ENCODE measurements at places on chromosomes 2 and 18.

DNA sequence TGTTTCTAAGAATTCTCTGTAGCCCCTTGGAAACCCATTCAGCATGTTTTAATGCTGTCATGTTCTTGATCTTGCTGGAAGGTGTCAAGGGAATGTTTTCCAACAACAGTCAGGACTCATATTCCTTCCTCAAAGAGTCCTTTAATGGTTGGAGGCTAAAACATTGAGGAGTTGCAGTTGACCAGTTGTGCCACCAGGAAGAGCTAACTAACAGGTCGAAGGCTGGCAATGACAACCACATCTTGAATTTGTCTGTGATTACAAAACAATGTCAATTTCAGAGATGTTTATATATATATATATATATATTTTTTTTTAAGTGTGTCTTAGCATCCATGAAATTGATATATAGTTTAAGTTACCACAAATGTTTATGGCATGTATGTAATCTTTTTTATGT lies 151.5 kb downstream of the INO80D start:
- DNase-seq, result peak; percentile 8

DNA sequence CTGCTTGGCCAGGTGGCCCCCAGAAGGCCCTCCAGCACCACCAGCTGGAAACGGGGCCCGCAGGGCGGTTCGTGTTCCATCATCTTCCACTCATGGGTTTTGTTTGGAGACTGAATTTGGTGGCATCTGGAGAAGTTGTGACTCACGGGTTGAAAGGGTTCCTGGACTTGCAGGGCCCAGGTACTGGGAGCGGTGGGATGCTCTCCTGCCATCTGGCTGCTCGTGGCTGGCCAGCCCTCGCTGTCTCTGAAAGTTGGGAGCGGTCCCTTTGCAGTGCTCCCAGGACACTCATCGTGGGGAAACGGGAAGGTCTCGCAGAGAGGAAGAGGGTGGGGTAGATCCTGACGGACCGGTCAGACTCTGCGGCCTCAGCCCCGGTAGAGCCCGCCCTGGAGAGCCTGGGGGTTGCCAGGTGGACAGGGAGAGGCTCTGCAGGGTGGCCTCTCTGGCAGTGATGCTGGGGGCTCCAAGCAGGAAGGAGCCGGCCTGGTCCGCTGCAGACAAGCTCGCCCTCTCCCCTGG lies 47.5 kb downstream of the TWIST2 start:
- DNase-seq, result no peak

GRCh38 chr2:18626958-18627650 lies 37.7 kb upstream of the NT5C1B start:
- no peak for DNase-seq

DNA sequence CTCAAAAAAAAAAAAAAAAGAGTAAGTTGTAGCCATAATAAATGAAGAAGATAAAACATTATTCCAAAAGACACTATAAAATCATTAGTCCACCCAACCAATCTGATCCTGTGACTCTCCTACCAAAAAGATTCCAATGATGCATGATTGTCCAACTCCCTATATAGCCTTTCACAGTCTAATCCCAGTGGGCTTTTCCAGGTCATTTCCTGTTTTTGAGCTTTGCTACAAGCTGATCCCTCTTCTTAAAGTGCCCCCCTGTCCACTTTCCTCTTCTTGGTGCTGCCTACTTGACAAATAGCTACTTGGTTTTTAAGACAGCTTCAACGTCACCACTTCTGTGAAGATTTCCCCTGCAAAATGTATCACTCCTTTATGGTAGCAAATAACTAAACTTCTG lies 88.4 kb downstream of the SEMA4F start:
- DNase-seq, result no peak

DNA sequence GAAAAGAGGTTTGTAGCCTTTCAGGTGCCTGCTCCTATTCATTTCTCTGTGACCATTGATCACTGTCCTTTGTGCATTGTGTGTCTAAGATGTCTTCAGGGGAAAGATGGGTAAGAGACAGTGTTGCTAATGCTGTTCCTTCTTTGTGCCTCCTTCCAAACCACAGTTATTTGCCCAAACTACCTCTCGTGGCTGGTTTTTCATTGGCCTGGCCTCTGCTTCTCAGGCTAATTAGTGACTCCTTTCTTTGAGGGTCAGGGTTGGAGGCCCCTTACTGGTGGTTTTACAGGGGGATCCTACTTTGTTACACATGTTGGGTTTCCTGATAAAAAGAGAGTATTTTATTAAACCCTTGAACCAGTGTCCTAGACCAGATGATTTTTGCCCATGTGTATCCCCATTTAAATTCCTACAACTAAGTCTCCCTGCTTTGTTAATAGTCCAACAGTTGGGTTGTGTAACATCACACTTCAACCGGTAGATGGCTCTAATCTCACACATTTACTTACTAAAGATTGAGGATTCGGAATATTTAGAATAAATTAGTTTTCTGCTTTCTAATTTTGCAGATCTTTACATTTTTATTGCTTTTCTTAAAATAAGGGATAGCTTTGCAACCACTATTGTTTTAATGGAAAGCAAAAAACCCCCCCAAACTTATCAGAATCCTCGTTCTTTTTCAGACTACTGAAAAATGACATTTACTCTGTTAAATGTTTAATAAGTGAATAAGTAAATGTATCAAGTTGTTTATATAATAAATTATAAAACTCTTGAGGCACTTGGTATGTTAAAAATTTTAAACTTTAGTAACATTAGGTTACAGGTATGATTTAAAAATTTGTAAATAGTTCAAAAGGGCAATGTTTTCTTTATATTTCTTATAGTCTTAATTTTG lies 2.4 kb downstream of the MARS2 start:
- peak; percentile 42 for DNase-seq
